ENCODE measurements at places on chromosomes 7 and 10.

DNA sequence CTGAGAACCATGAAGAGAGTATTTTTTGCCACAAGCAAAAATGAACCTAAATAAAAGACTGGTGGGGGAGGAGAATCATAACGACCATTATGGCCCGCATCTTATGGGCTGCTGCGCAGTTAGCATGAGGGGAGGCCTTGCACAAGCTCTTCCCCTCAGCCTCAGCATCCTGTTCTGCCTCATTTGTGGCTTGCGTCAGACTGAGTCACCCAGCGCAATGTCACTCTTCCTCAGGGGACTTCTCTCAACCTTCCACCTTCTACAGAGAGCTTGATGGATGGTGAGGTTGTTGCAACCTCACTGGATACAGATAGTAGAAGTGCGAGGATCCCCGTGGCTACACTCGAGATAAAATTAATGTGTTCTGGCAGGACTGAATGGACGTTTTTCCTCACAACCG, 16.8 kb upstream of the GPR15LG start:
- DNase-seq: peak; percentile 60

GRCh38 chr7:65910237-65910636, 37.4 kb downstream of the VKORC1L1 start:
- no peak for DNase-seq

GRCh38 chr10:93379731-93380575, 102.2 kb downstream of the MYOF start:
- peak; percentile 28 for DNase-seq

GRCh38 chr7:16671811-16672210, 25.8 kb downstream of the BZW2 start:
- DNase-seq: no peak

- DNase-seq: no peak
These were observed 1.2 kb upstream of the SRPK2 start for GRCh38 chr7:105389889-105390288.

- no peak for DNase-seq
These were observed 214.0 kb downstream of the MDFIC start for GRCh38 chr7:115135769-115136410.

GRCh38 chr7:34043461-34044305, 138.3 kb downstream of the BMPER start:
- no peak for DNase-seq

DNA sequence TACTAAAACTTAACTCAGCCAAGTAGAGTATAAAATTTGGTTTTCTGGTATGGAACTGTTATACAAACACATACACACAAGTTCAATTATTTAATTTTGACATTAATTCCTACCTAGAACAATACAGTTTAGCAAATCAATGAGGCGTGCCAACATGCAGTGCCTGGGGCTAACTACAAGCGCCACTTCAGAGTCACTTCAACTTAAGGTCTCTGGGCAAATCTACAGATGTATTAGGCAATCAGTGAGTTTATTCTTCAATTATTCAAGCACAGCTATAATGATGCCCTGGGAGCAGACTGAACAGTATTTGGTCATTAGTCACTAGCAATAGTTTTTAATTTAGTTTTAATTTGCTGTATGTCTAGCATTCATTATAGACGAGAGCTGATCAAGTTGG, 51.6 kb downstream of the HIBADH start:
- no peak for DNase-seq

All from stimulated activated CD8-positive, alpha-beta memory T cell treated with anti-CD3 and anti-CD28 coated beads, Interleukin-15, amount 100 ng/mL, for 48 hours (primary cell).